T-helper 22 cell (primary cell): ENCODE measurements at places on chromosomes 7 and 10.

GRCh38 chr7:100169147-100169850, 882 bp upstream of the GAL3ST4 start:
- DNase-seq, result no peak

DNA sequence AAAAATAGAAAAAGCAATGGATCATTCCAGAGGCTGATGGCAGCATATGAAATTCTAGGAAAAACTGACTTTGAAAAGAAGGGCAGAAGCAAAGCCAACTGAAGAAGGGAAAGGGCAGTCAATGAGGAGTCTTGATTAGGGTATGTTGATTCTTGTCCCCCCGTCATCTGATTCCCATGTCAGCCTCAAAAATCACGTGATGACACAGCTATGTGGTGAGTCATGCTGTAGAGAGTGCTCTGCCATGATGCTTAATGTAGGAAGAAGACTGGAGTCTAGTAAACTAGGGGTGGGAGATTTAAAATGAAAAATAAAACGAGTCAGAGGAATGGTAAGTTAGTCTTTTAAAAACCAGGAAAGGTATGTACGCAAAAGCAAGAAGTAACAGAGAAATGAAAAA, 3.9 kb upstream of the POU6F2 start:
- DNase-seq, result no peak

- no peak for DNase-seq
Measured at GRCh38 chr7:151611041-151611440, 91.3 kb upstream of the RHEB start.

DNA sequence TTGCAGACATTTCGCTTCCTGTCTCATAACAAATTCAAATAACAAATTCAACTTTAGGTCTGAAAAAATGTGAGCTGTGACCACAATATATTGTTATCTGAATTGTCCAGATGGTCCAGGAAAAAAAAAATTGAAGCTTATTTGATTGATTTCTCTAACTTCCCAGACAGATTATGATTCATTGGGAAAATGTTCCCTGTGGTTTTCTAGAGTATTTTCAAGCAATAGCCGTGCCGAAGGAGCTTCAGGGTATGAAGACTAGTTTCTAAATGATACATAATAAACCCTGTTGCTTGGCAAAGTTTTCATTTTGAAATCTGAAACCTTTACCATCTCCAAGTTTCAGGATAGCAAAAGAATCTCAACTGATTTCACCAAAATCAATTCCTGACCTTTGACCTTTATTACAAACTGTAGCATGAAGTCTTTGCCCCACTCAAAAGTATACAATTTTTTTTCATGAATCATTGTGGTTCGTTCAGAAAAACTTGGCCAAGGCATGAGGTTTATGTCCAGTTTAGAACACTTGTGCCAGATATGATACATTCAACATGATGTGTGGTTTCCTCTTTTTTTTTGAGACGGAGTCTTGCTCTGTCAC, 109.9 kb downstream of the JCAD start:
- DNase-seq, result no peak

DNA sequence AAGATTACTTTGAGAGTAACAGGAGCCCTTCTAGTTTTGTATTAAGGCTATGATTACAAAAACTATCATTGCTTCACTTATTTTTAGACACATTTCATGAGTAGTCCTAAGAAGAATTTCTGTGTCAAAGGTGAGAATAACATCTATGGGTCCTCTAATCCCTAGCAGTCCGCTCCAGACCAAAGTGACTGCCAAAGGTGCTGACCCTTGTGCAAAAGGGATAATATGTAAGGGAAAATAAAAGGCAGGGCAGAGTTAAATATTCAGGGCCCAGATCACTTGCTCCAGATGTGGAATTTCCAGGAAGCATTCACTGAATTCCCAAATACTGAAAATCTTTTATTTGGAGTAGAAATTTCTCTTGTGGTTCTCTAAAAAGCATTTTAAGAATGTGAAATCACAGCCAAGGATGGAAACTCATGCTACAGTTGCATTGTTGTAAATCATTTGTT, 29.3 kb downstream of the RHOBTB1 start:
- no peak for DNase-seq

- DNase-seq, result no peak
Measured at GRCh38 chr7:71842786-71843185, 569.4 kb downstream of the CALN1 start.

- DNase-seq, result no peak
Measured at GRCh38 chr10:28623483-28623882, 53.8 kb upstream of the BAMBI start.

DNA sequence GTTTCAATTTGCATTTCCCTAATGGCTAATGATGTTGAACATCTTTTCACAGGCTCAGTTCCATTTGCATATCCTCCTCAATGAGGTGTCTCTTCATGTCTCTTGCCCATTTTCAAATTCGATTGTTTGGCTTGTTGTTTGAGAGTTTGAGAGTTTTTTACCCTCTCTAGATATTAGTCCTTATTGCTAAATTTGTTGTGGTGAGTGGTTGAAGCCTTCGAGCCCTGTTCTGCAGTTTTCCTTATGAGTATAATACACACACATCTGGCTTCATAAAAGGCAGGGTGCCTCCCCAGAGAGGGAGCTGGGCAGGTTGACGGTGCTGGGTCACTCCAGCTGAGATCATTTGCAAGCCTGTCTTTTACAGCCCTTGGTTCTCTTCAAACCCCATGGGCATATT, 65.1 kb downstream of the RGS10 start:
- DNase-seq, result no peak

DNA sequence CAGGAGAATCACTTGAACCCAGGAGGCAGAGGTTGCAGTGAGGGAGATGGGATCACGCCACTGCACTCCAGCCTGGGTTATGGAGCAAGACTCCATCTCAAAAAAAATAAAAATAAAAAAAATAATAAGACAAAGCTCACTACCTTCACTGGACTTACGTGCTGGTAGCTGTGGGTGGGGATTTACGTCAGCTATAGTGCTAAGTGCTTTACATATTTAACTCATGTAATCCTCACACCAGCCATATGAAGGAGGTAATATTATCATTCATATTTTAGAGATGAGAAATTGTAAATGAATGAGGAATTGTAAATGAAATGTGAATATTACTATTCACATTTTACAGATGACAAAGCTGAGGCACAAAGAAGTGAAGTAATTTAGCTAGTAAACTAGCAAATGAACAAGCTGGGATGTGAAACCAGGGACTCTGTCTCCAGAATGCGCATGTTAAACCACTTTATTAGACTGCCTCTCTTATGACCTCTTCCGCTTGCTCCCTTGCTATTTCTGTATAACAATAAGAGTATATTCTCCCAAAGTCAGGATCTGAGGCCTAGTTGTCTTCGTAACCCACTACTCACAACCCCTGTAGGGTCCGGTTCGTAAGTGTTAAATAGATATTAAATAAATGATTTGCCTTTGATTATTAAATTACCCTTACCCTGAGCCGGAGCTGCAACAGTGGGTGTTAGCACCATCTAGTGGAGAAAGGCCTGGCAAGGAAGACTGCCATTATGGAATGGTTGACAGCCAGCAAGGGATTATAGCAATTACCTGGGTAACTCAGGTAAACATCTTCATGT, 70.2 kb downstream of the HTR7 start:
- DNase-seq, result no peak

DNA sequence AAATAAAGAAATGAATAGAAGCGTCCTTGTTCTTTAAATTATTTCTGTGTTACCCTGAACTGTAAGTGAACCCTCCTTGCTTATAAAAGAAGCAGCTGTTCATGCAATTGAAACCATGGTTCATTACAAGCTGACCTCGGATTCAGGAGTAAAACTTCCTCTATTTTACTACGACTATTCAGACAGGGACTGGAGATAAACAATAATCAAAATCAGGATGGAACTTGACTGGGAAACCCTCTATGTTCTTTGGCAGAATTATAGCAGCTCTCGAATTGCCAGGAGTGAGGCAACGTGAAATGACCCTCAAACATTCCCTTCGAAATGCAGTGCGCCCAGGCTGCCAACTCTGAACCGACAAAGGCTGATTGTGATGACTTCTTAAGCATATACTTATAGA, 172.1 kb downstream of the CYP26A1 start:
- DNase-seq, result no peak

DNA sequence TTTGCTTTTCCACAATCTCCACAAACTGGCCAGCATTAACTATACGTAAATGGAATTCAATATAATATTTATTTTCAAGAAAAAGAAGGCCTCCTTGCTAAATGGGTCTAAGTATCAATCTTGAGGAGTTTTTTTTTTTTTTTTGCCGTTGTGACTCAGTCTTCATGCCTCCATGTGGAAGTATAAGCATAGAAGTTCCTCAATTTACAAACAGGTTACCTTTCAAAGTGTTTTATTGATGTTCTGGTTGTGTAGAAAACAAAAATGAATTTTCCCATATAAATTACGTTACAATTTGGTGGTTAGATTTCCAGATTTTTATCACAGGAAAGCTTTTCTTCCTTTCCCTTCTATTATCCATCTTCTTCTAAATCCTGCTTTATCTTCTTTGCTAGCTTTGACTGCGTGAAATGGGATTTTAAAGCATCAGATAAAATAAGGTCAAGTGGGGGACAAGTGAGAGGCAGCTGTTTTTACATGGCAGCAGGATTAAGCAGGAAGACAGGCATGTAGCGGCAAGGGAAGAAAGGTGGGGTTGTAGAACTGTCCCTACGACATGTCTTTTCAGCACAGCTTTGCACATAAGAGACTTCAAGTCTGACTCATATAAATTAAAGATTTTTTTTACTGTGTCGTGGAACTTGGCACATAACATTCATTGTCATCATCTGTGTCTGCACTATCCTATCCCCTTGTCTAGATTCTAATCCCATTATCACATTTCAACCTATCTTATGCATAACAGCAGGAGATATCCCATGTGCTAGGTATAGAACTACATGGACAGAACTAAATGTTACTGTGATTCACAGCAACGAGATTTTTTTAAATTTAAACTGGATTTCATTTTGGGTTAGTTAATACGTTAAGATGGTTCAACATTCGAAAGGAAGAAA, 135.3 kb upstream of the FAM3C start:
- DNase-seq, result no peak

- peak; percentile 47 for DNase-seq
Measured at GRCh38 chr7:149773446-149774236, at the start of gene ZNF467. TSS of gene ZNF467 (minus strand) at chr7:149773588. CDS start at chr7:149771032, 2,556 bp downstream.

DNA sequence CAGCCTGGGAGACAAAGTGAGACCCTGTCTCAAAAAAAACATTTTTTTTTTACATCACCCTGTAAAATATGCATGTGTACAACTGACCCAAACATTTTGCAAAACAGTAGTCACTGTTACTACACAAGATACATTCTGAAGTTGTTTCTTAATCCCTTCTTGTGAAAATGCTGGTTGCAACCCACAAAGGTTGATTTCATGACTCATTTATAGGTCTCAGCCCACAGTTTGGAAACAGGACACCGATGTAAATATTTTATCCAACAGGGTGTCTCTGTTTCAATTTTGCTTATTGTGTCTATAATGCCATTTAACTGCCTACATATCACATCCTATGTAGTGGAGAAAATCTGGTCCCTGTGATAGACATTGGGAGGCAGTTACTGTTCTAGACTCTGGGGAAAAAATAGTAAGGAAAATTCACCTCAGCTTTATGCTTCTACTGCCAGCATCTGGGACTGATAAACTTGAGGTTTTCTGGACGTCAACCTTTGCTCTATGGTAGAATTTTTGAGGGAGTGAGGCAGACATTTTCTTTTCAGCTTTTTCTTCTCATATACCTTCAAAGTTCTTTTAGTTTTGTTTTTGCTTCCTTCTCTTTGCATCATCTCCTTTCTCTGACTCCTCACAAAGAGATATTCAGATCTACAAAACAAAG, 1.6 kb upstream of the RAB19 start:
- no peak for DNase-seq
